Foreskin fibroblast (primary cell): ENCODE measurements at places on chromosomes 11 and 22.

- no peak for DNase-seq
Observed at GRCh38 chr11:116403794-116404461, 368.9 kb downstream of the BUD13 start.

DNA sequence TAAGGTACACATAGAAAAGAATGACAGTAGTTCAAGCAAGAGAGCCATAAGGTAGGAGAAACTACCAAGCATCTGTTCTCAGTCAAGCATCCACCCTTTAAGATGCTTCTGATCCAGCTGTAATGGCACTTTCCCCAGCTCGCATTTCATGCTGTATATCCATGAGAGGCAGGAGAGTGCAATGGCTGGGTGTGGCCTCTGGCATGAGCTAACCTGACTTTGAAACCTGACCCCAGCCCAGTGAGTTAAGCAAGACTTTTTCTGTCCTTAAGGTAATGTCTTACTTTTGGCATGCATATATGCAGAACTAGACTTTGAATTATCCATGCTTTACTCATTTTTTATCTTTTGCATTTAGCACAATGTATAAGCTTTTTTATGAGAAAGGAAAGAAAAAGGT lies 79.8 kb upstream of the CNTN5 start:
- no peak for DNase-seq

DNA sequence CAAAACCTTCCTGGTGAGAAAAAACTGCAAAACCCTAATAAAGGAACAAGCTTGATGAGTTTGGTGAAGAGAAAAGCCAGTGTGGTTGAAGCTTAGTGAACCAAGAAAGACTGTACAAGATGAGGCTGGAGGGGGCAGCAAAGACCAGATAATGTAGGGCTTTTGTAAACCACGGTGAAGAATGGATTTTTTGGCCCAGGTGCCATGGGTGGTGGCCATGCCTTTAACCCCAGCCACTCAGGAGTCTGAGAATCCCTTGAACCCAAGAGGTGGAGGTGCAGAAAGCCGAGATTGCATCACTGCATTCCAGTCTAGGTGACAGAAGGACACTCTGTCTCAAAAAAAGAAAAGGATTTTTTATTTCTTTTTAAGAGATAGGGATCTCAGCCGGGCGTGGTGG lies 5.0 kb upstream of the ZDHHC5 start:
- DNase-seq: peak; percentile 27

GRCh38 chr22:29312218-29313125 lies 3.0 kb downstream of the RASL10A start:
- no peak for DNase-seq

- DNase-seq: peak; percentile 85
Observed at GRCh38 chr22:24333301-24333700, 62.7 kb downstream of the SPECC1L start.

DNA sequence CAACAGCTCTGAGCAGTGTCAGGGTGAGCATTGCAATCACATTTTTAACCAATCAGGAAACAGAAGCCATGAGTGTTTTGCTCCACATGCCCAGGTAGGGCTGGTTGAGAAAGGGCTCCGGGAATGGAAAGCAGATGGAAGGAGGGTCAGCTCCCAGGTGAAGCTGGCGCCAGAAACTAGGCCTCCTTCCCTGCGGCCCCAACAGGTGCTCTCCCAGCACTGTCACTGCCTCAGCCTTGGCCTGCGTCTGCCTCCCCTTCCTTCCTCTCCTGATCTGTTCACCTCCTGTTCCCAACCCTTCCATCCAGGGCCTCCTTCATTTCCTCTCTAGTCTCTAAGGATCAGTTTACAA lies 4.6 kb upstream of the VSIG10L2 start:
- DNase-seq: no peak

DNA sequence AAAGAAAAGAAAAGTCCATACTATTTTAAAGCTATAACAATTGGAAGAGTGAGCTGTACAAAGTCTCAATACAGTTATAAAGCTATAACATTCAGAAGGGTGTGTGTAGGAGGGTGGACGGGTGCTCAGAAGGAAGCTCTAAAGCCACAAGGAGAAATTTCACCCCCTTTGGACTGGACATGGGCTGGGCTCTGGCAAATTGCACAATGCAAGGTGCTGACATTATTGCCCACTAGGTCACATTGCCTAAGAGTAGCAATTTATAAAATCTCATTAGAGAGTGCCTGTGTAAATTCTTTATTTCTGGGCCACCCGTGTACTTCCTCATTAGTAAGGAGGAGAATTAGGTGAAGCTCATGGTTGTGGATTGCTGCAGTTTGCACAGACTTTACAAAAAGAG lies 5.7 kb upstream of the APOBEC3A start:
- no peak for DNase-seq

GRCh38 chr11:75453916-75454655 lies 21.1 kb upstream of the KLHL35 start:
- DNase-seq: no peak
